ENCODE measurements at places on chromosomes 16 and 17.
A peak's percentile ranks its signal among the peaks of the same experiment; 100 is the strongest.

DNA sequence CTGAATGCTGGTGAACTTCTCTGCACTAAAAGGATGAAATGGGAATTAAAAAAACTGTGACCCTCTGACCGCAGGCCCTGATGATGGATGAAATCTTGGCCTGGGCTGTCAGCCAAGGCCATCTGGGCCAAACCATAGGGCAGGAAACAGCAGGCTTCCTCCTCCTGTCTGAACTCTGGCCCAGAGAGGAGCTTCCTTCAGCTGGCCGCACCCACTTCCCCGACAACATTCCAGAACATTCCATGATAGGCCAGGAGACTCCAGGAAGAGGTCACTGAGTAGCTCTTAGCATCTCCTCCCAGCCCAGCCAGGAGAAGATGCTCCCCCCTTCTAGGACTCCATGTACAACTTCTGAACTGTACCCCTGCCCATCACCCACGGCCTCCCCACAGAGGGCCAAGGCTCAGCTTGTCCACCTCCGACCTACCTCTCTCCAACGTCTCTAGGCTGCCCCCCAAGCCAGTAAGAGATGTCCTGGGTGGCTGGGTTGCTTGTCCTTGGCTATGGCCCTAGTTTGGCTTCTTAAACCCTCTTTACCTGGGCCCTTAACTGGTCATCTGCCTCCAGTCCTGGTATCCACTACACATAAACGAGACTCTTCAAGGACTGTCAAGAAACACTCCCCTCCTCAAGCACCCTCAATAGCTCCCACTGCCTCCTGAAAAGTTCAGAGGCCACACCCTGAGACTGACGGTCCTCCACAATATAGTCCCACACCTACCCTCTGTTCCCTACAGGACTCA lies 1.7 kb downstream of the RPH3AL start:
- no peak for DNase-seq

DNA sequence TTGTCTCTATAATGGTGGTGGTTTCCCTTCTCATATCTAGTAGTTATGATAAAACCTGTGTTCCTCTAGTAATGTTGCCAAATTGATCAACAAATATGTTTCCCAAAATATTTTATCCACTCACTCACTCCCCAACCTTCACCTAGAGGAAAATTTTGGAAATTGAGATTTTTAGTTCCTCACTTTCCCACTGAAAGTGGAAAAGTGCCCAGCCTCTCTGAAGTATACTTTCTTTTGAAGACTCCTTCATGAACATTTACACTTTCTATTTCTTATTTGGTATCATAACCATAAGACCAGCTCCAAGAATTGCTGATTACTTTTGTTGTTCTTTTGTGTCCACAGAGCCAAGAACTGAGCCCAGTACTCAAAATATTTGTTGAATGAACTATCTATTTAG lies 5.1 kb upstream of the CENPV start:
- DNase-seq = no peak

DNA sequence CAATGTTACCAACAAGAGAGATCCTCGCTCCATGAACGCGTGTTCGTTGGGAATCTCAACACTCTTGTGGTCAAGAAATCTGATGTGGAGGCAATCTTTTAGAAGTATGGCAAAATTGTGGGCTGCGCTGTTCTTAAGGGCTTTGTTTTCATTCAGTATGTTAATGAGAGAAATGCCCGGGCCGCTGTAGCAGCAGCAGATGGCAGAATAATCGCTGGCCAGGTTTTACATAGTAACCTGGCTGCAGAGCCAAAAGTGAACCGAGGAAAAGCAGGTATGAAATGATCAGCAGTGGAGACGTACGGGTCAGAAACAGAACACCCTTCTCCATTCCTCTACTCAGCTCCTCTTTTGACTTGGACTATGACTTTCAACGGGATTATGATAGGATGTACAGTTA lies 13.3 kb downstream of the SOCS1 start:
- DNase-seq = no peak

GRCh38 chr17:15742921-15743320 lies 10.8 kb downstream of the TBC1D26 start:
- DNase-seq = no peak

DNA sequence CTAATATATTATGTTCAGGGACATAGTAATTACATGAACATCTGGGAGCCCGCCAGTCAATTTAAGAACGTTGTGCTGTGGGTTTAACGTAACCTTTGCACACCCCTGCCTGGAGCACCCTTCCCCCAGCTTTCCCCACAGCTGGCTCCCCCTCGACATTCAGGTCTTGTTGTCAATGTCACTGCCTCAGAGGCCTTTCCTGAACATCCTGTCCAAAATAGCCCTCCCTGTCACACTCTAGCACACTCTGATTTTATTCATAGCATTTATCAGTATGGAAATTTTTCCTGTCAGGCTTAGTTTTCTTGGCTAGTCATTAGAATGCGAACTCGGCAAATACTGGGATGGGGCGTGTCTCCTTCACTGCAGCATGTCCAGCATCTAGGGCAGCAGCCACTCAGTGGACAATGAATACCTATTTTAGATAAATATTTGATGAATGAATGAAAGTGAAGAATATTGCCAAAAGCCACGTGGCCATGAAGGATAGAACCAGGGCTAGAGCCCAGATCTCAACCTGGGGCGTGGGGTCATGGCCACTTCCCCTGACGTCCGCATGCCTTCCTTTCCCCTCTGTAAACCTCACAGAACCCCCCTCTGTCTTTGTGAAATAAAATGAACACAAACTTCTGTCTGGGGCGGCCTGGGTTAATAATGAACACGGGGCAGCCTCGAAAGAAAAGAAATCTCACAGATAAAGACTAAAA lies 10.5 kb downstream of the PIK3R6 start:
- no peak for DNase-seq

GRCh38 chr17:39237586-39237985 lies 11.8 kb upstream of the STAC2 start:
- DNase-seq = no peak

GRCh38 chr16:22014271-22014873 lies 6.5 kb downstream of the MOSMO start:
- DNase-seq = no peak

DNA sequence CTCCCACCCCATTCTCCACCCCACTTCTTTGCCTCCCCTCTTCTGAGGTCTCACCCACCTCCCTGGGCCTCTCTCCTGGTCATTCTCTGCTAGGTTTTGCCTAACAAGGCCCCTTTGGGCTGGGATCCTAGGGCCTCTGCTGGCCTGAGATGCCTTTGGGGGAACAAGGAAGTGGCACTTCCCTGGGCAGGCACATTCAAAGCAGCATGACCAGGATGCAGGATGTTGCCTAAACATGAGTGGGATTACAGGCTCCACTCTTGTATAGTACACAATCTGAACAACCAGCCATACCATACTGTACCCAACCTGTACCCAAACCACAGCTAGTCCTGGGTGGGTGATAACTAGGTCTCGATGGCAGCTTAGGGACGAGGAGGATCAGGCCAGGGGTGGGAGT lies 9.0 kb downstream of the GALK1 start:
- no peak for DNase-seq

GRCh38 chr16:72244853-72245252 lies 72.9 kb upstream of the PMFBP1 start:
- DNase-seq = no peak

GRCh38 chr16:47920709-47921108 lies 235.1 kb downstream of the ABCC12 start:
- no peak for DNase-seq

DNA sequence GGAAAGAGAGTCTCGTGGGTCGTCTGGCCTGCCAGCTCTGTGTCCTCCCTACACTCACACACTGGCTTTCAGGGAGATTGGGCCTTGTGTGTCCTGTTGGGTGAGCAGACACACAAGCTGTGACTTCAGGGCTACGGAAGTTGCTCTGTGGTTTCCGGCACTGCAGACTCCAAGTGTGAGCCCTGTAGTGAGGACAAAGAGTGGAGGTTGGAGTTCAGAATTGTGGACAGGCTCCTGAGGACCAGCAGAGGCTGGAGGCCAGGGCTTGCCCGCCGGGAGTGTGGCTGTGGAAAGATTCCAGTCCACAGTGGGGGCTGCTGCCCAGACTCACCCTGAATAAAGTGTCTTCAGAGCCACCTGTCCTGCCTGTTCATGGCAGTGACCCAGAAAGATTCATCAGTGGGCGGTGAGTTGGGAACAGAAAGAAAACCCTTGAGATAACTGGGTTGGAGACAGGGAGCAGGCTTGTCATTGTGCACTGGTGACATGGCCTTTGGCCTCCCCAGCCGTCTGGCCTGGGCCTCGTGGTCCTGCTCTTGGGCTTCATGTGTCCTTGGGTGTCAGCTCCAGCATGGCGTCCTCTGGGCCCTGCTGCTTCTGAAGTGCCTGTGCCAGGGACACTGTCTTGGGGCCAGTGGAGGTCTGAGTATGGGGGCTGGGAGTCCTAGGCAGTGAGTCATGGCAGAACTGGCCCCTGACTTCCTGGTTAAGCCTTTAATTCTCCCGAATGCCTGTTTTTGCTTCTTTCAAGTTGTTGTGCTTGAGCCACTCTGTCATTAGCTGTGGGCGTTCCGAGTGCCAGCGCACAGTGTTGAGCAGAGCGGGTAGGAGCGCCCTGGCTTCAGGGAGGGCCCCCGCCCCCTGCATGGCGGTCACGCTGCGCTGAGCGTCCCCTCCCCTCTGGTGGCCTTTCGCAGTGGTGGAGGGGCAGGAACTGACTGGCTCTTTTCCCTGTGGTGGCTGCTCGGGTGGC lies 19.9 kb upstream of the ZNF750 start:
- peak; percentile 46 for DNase-seq

DNA sequence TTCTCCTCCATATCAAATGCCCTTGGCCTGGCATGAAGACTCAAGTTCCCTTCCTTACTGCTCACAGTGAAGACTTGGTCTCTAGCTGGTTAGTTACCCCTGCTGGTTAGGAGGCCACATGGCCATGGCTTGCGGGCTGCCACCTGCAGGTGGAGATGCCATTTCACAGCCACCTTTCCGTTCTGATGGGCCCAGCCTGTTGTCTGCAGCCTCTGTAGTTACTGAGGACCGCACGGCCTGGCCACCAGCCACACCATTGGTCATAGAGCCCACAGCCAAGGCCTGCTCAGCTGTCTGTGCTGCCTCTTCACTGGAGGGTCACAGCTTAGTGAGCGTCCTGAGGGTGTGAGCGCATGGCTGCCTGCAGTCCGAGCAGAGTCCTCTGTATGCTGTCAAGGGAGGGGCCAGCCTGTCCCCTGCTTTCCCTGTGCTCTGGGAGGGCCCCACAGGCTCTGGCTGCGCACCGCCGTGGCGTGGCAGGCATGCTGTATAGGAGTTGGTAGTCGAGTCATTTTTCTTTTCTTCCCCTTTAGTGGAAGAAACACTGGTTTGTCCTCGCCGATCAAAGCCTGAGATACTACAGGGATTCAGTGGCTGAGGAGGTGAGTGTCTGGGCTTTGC lies 59.2 kb downstream of the PLD6 start:
- no peak for DNase-seq

DNA sequence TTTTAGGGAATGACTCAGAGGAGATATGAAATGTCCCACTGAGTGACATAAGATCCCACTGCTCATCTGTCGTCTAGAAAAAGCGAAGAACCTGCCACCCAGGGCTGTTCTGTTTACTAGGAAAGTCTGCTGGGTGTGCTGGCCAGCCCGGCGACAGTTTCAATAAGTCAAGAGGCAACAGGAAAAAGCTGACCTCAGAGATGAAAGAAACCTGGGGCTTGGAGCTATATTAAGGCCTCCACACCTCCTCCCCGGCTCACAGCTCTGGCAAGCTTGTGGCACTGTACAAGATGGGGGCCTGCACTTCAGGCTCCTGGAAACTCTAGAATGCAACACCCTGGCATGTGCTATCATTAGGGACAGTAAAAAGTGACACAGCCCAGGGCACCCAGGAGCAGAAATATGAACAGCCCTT lies 10.6 kb downstream of the ZFHX3 start:
- DNase-seq = no peak

DNA sequence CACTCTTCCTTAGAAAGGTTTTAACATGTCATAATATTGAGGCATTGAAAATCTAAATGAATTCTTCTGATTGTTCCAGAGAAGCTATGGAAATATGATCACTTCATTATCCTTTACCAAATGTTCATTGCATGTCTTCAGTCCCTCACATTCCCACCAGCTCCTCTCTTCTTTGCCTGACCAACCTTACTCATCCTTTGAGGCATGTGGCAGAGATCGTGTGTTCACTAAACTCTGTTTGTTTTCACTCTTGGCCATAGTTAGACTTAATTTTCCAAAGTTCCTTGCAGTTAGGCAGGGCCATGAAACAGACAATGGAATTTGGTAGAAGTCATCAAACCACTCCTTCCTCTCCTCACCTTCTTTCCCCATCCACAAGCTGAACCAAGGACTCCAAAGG lies 266.5 kb upstream of the HSBP1 start:
- DNase-seq = no peak

GRCh38 chr16:48503779-48504178 lies 106.2 kb downstream of the N4BP1 start:
- no peak for DNase-seq

DNA sequence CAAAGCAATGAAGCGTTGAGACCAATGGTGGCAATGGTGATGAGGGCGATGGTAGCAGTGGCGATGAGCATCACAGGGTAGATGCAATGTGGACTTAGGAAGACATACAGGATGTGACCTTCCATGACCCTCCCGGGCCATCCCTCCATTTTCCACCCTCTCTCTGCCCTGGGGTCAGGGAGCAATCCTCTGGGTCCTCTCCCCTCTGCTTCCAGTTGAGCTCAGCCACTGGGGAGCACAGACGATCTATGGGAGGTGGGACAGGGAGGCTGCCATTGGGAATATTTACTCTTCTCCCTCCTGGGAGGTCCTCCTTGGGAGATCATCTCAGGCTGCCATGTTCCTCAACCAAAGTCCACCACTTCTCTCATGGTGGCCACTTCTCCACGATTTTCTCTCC lies 260.7 kb upstream of the FOXF1 start:
- DNase-seq = no peak

DNA sequence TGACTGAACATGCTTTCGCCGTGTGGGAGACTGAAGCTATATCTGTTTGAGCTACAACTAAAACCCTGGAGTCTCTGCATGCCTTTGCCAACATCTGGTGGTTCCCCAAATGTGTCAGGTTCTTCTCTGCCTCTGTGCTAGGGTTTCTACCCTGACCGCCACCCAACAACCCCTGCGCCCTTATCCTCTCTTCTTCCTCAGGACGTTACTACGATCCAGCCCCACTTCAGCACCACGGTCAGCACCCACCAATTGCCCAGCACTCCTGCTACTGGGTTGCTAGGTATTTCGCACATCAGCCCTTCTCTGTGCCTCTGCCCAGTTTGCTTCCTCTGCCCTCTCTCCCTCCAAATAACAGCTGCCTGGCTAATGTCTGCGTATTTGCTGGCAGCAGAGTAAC lies 106.3 kb upstream of the HSBP1 start:
- DNase-seq = no peak

DNA sequence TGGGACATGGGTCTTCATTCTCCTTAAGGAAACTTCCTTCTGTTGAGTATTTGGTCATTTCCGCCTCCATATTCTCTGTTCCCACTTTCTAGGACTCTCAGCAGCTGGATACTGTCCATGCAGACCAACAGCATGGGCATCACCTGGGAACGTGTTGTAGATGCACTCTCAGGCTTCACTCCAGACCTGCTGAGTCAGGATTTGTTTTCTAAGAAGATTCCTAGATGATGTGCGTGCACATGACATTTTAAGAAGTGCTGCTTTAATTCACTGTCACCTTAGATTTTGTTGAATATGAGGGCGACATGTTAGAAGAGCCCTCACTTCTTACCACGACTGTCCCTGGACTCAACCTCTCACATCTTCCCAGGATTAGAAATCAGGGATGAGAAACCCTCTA lies 10.0 kb upstream of the SDK2 start:
- DNase-seq = no peak
